Vagina (tissue), 2 donors: ENCODE measurements at places on chromosomes 4 and X. TPM values are rescaled to one million over a fixed set of nuclear protein-coding genes. Genes with fewer than 3 reads are reported as not detected.

The SPANXA2 gene
- total RNA-seq = not detected

The FAM184B gene
- total RNA-seq = not detected

The SLC2A9 gene
- total RNA-seq = 7.9 TPM

DNA sequence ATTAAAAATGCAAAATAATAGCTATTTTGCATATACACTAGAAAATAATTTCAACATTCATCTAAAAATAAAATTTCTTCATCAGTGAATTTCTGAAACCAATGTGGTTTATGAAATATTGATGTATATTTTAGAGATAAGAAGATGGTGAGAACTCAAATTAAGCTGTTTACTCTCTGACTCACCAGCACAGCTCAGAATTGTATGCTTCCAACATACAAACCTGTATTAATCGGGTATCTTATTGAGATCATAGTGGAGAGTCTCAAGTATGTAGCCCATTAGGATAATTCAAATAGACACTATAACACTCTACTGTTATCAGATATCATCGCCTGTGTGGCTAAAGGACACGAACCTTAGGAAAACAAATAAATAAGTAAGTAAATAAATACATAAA lies 899.5 kb upstream of the INTU start:
- DNase-seq = no peak

DNA sequence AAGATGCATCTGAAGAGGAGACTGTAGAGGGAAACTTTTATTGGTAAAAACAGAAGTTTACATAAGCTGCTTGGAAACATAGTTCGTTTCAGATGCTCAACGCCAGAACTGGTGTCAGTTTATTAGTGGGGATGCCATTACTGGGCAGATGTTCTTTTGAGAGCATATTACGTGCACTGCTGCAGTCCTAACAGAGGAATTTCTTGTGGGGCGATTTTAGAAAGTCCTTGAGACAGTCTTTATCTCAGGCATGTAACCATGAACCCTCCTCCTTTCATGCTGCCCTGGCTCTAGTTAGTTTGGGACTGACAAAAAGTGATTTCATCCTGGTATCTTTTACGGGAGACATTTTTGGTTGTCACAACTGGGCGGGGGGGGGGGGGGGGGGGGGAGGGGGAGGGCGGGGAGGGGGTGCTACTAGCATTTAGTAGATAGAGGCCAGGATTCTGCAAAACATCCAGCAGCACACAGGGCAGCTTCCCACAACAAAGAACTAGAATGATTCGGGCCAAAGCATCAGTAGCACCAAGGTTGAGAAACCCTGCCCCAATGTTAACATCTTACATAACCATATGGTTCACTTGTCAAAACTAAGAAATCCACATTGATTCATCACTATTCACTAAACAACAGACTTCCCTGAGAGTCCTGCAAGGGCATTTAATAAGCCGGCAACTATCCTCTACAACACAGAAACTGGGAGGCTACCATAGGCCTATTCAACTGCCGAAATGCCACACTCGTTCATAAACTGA lies 118.6 kb upstream of the FTHL17 start:
- no peak for DNase-seq

DNA sequence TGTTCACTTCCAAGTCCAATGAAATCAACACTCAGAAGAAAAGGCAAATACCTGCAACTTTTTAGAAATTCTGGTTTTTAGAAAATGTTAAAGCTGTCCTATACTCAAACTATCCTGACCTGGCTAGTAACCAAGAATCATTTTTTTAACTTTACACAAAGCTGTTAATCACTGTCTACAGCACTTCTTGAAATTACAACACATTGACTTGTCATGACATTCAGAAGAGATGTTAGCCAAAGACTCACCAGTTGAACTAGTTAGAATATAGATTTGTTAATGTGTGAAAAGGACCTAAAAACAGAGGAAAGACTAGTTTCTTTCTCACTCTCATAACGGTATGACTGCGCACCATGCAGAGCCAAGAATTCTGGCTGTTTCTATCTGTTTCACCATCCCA lies 98.8 kb downstream of the COX18 start:
- no peak for DNase-seq

DNA sequence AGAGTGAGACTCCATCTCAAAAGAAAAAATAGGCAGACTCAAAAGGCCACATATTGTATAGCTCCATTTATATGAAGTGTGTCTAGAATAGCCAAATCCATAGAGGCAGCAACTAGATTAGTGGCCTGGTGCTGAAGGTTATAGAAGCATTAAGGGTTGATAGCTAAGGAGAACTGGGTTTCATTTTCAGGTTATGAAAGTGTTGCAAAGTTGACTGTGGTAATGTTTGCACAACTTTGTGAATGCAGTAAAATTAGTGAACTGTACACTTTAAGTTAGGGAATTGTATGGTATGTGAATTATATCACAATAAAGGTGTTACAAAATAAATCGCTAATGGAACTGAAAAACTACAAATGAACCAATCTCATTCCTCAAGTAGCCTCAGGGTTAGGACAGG lies 28.3 kb downstream of the TXLNG start:
- DNase-seq = no peak

DNA sequence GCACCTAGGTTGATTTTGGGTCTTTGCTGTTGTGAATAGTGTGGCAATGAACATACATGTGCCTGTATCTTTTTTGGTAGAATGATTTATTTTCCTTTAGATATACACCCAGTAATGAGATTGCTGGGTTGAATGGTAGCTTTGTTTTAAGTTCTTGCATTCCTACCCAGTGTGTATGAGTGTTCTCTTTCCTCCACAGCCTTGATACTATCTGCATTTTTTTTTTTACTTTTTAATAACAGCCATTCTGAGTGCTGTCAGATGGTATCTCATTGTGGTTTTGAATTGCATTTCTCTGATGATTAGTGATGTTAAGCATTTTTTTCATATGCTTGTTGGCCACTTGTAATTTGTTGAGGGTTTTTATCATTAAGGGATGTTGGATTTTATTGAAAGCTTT lies 351.8 kb upstream of the GNPDA2 start:
- DNase-seq = no peak
